AG09309 (cell line): ENCODE measurements at places on chromosomes 3 and 15.

DNA sequence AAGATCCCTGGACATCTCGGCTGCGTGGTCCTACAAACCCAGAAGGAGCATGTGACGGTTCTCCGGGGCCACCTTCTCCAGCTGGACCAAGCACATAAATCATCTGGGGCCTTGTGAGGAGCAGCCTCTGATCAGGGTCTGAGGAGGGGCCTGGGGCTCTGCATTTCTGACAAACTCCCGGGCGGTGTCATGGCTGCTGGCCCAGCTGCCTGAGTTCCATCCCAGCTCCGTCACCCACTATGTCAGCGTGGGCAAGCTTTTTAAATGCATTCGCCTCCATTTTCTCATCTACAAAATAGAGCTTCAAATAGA lies 126.3 kb upstream of the MEF2A start:
- DNase-seq = no peak

- no peak for DNase-seq
Observed at GRCh38 chr3:149596134-149596770, 61.6 kb downstream of the WWTR1 start.

DNA sequence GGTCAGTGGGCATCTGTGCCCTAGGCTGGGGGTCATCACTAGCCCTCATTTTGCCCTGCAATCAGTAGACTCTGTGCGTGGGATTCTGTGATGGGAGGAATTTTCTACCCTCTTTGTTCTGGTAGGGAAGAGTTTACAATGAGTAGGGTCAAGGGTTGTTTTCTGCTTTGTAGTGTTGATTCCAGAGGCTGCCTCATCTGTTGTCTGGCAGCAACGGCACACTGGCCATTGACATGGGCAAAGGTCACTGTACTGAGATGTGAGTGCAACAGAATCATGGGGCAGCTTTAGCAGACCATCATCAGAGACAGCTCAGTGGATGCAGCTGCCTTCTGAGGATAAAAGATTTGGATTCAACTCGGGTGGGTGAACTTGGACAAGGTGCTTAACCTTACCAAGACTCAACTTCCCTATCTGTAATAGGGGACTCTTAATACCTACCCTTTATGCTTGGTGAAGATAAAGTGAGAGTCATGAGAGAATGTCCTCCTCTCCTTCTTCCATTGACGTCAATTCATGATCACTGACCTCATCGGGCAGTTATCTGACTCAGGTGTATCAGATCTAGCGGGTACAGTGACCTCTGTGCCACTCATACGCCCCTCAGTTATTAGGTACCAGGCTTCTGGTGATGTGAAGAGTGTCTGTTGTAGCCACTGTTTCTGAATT lies 127.5 kb downstream of the RPLP1 start:
- DNase-seq = no peak

- DNase-seq = peak; percentile 32
Observed at GRCh38 chr3:168025076-168025475, 70.6 kb downstream of the GOLIM4 start.

GRCh38 chr3:16300307-16300706 lies 35.3 kb downstream of the OXNAD1 start:
- no peak for DNase-seq

DNA sequence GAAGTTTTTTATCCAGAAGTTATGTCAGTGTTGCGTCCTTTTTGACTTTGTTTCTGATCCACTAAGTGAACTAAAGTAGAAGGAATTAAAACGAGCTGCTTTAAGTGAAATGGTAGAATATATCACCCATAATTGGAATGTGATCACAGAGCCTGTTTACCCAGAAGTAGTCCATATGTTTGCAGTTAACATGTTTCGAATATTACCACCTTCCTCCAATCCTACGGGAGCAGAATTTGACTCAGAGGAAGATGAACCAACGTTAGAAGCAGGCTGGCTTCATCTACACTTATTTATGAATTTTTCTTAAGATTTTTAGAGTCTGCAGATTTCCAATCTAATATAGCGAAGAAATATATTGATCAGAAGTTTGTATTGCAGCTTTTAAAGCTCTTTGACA lies 57.6 kb downstream of the DNAH1 start:
- DNase-seq = no peak

- DNase-seq = no peak
Observed at GRCh38 chr15:71334873-71335272, 219.6 kb downstream of the THSD4 start.

DNA sequence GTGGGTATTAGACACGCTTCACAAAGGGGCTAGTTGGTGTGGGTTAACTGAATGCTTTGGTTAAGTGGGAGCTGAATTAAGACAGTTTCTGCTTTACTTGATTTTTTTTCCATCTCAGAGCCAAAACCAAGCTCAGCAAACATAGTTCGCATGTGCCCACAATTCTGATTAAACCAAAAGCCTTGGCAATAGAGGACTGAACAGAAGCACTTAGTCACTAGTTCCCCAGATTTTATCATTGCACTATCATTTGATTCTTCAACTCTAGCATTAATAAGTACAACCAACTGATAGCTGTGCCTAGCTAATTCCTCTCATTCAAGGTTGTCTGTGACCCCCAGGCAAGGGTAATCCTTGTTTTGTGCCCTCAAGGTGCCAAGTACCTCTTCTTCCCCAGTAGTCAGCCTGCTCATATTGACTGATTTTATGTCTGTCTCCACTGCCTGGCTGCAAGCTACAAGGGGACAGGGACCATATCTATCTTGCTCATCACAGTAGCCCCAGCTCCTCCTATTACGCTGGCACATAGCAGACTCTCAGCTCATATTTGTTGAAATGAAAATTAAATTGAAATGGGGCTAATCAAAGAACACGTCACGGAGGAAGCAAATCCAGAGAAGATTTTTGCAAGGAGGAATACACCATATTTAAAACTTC lies 9.9 kb upstream of the ARHGEF3 start:
- DNase-seq = no peak

DNA sequence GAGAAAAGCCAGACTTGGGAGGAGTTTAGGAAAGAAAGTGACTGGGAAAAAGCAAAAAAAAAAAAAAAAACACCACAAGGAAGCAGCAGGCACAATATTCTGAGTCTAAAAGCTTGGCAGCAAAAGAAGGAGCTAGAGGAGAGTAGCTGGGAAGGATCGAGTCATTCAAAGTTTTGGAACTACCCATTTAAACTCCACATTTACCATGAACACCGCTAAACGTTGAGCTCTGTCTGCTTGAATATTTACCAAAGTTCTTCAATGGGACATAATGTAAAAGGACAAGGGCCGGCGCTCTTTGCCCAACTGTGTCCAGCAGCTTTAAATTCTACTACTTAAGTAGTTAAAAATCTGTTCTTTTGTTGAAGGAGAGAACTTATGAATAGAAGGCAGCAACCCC lies 481.9 kb downstream of the FOXP1 start:
- no peak for DNase-seq

GRCh38 chr3:60434950-60435349 lies 816.3 kb downstream of the FHIT start:
- DNase-seq = no peak

- DNase-seq = no peak
Observed at GRCh38 chr3:69326855-69327300, 59.0 kb downstream of the FRMD4B start.

- DNase-seq = no peak
Observed at GRCh38 chr15:88454236-88454635, 13.0 kb downstream of the MRPL46 start.

DNA sequence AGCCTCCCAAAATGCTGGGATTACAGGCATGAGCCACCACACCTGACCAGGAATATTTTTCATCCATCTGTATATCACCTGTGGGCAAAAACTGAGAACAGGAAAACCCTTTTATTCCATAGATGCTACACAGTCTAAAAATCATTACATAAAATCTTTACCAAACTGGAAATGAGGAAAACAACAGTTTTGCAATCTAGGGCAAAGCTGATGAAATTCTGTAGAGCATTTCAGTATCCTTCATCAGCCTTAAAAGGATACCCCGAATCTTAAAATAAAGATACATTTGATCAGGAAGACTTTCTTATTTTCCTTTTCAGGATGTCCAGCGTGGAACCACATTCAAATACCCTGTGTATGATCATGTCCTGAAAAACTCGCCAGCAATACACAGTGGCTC lies 7.1 kb downstream of the SIAH2 start:
- DNase-seq = peak; percentile 34

- peak; percentile 76 for DNase-seq
Observed at GRCh38 chr15:70826634-70827033, 27.3 kb downstream of the LARP6 start.

GRCh38 chr3:159480046-159480445 lies 508.6 kb upstream of the IL12A start:
- DNase-seq = no peak

GRCh38 chr3:136995652-136996051 lies 37.9 kb downstream of the IL20RB start:
- DNase-seq = no peak

DNA sequence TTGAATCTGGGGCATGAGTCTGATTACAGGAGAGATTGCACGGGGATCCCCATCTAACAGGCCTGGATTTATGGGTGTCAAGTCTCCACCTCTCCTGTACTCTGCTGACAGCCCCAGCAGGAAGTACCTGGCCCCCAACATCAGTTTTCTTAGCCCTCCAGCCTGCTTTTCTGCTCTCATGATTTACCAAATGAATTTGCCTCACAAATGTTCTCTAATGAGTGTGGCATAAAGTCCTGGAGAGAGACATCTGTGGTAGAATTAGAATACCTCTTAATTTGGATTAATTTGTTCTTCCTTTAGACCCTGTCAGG lies 60.1 kb downstream of the FNDC3B start:
- no peak for DNase-seq

DNA sequence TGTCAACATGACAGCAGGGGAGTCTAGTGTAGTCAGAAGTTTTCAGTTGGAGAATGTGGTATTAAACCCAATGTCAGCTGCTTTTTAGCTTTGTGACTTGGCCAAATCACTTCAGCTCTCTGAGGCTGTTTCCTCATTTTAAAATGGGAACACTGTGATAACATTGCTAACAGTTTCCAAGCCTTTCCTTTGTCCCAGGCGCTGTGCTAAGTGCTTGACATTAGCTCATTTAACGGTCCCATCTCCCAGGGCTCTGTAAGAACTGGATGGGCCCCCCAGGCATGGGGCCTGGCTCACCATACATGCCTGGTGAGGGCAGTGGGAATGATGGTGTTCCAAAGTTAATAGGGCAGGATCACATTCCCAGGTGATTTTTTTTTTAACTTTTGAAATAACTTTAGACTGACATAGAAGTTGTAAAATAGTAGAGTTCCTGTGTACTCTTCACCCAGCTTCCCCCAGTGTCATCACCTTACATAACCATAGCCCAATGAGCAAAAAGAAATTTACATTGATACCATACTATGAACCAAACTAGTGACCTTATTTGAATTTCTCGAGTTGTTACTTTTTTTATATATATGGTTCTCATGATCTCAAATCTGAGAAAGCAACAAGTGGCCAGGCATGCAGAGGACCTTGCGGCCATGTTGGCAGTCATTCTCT lies 7.7 kb downstream of the RASL12 start:
- DNase-seq = no peak

DNA sequence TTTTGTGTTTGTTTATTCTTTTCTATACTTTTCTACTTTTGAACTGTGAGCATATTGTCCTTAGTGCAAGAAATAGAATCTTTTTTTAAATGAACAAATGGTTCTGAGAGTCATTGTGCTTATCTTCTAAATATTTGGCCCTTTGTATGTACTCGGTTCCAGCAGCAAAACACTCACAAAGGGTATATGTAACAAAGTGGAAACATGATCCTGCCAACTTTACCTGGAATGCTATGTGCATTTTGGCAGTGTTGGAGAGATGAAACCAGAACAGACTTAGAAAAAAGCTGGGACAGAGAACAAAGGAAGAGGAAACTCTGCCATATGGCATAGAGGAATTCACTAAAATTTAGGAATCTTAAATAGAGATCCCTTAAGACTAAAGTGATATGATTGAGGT lies 150.1 kb downstream of the FGF12 start:
- no peak for DNase-seq
